CD4-positive, alpha-beta T cell treated with Interleukin-15 for 1 hour (primary cell): ENCODE measurements at places on chromosomes 16 and 17.

- DNase-seq: no peak
These were observed 107.3 kb downstream of the SDK2 start for GRCh38 chr17:73536700-73537605.

GRCh38 chr17:173166-173911 lies 8.1 kb downstream of the DOC2B start:
- no peak for DNase-seq

DNA sequence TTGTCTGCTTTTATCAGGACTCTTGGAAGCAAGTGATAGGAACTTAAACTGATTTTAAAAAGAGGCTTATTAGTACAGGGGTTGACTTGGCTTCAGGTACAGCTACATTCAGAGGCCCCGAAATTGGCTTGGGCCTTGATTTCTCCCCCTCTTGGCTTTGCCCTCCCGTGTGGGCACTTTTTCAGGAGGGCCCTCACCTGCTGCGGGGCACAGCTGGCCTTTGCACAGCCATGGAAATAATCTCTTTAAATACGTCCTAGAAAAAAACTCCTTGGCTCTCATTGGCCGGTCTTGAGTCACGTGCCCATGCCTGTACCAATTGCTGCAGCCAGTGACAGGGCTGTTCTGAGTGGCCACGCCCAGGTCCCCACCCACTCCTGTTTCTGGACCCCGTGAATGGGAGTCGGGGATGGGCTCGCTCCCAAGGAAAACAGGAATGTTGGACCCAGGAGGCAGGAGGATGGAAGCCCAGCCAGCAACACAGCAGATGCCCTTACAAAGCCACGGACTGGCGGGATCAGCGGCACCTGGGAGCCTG lies 15.0 kb downstream of the CA5A start:
- DNase-seq: no peak

- no peak for DNase-seq
These were observed 131.9 kb downstream of the NPIPB5 start for GRCh38 chr16:22642416-22643088.

GRCh38 chr17:66403846-66404556 lies 101.6 kb downstream of the PRKCA start:
- DNase-seq: no peak

DNA sequence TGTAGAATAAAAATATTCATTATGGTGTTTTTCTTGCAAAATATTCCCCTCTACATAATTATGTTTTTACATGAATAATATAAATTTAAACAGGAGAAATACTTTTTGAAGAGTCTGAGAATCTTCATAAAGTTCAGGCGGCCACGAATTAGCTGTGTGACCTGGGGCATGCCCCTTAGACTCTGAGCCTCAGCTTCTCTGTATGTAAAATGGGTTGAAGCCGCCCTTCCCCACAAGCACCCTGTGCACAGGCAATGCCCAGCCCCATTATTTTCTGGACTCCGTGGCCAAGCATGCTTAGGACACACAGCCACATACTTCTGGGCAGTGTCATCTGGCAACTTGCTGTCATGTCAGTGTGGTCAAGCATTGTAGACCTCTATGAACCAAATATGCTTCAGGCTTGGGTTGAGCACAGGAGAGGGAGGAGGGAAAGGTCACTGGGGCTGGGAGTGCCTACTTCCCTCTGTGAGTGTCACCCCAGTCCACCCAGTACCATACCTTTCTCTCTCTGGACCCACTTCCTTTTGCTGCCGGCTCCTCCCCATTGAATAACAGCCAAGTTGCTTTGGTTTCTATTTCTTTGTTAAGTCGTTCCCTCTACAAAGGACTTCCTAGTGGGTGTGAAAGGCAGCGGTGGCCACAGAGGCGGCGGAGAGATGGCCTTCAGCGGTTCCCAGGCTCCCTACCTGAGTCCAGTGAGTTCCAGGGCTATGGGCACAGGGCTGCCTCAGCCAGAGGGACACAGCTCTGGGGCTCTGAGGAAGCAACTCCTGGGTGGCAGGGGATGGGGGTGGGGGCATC lies at the start of gene LGALS9:
Gene LGALS9, plus strand, starts transcription at position 582 of the 804 bp plus-strand sequence. Its CDS starts 78 bp downstream, at position 660.
- DNase-seq: peak; percentile 43
